ENCODE measurements at places on chromosomes 16 and 17.

DNA sequence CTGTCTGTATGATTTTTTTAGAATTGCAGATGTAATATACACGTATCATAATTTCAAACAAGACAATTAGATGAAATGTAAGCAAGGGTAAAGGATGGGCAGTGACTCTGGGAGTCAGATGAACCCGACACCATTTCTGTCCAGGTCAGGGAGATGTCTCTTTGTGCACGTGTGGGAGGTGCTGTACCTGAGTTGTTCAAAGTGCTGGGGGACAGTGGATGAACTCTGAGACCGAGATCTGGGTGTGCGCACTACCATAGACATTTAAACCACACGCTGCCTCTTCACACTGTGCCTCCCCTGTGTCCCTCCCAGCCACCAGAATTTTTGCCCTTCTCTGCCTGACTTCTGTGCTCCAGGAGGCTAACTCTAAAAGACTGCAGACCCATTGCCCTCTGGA lies 5.9 kb upstream of the RGS9 start:
- no peak for DNase-seq

DNA sequence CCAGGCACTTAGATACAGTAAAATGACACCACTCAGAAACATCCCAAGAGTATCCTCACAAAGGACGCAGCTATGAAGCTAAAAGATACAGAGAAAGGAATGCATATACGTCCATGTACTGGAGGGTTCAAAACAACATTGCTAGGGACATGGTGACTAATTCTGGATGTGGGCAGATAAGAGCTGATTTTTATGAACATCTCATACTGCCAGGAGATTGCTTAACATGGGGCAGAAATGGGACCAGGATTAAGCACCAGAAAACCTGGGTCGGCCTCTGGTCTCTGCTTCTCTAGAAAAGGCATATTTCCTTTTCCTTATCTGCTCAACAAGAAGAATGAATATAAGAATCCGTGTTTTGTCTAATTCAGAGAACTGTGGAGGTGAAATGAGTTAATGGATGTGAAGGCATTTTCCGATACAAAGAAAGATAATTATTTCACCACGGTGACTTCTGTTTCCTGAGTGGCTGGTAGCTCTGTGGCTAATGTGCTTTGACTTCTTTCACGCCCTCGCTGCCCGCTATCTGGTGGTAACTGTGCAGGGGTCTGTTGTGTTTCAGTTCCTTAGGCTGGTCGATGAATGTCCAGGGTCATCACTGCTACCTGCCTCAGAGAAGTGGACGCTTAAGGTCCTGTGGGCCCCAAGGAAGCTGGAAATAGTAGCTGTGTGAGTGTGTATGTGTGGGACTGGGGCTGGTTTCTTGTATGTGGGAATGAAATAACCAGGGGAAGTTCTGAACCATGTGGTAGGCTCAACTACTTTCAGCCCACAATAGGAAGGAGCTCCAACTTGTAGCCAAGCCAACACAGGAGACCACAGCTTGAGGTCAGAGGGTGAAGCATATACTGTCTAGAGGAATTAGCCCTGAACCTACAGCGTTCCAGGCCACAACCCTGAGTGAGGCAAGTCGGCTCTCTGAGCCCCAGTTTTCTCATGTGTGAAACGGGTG lies 15.8 kb upstream of the CCL5 start:
- no peak for DNase-seq

DNA sequence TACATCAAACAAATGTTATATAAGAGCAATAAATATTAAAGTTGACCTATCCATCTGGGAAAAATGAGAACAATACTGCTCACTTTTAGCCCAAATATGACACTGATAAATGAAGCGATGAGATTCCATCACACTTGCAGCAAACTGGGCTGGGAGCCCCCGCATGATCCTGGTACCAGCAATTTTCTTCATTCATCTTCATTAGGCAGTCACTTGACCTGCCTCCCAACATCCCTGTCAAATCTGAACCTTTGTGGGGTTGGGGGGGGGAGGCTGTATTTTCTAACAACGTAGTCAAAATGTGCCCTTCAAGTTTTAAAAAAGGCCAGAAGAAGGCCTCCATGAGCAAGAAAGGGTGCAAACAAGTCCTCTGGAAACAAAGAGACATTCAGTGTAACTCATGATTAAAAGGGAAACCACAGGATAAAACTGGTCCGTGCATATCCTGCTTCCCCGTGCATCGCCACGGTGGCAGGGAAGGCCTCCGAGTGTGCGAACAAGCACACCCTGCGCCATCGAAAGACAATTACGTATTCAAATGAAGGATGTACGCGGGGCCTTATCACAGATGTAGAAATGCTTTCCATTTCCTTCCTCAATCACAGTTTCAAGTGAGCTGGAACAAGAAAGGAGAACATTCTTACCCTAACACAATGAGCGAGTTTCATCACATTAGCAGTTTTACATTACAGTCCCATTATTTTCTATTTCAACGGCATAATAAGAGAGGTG lies 48.4 kb downstream of the TOX3 start:
- DNase-seq, result no peak

DNA sequence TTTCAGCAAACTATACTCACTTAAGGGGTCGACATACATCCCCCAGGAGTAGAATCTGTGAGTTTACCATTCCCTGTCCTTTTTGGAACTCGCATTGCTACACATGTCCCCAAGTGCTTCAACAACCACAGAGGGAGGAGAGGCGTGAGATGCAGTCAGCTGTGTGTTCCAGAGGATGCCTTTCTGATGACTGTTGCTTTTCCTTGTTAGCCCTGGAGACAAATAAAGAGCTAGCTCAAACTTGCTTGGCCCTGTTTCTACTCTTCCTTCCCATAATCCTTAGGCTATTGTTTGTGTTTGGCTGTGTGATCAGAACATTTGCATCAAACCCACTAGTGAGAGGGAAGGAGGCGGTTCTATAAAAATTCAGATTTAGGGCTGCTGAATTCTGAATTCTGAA lies 264.0 kb downstream of the ENGASE start:
- no peak for DNase-seq

GRCh38 chr16:54564841-54565240 lies 278.3 kb upstream of the IRX3 start:
- no peak for DNase-seq

GRCh38 chr16:19379838-19380237 lies 37.8 kb upstream of the TMC5 start:
- no peak for DNase-seq

- DNase-seq, result no peak
Measured at GRCh38 chr17:59335685-59336084, 4.2 kb downstream of the YPEL2 start.

GRCh38 chr16:85765767-85766166 lies 14.9 kb upstream of the C16orf74 start:
- DNase-seq, result no peak

- no peak for DNase-seq
Measured at GRCh38 chr16:56193951-56194726, 2.9 kb downstream of the GNAO1 start.

DNA sequence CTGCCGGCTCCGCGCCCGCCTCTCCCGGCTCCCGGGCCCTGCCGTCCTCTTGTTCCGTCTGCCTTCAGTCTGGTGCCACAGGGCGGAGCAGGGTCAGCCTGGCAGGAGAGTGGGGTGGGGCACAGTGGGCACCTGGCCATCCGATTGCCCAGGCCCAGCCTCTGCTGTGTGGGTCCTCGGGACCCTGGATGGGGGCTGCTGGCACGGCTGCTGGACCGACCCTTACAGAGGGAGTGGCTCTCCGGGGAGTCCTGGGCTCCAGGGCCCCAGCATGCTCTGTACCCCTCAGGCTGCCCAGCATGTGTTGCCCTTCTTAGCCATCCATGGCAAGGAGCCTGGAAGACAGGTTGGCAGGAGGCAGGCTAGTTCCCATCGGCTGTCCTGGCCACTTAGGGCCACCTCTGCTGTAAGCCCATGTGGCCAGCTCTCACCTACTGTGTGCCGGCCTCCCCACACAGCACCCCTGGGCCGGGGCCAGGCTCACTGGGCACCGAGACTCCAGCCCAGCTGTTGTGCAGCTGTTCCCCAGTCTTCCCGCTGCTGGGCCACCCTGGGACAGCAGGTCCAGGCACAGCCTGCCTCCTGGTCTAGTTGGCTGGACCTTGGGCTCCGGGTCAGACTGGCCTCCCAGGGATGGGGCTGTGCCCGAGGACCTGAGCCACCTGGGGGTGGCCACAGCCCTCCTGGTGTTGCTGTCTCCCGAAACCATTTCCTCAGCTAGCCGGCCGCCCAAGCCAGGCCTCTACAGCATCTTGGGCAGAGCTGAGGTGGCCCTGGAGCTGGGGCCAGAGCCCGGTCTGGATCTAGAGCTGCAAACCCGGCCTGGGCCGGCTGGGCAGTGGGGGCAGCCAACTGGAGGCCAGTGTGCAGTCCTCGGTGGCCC lies 24.9 kb downstream of the BAHCC1 start:
- DNase-seq, result no peak

DNA sequence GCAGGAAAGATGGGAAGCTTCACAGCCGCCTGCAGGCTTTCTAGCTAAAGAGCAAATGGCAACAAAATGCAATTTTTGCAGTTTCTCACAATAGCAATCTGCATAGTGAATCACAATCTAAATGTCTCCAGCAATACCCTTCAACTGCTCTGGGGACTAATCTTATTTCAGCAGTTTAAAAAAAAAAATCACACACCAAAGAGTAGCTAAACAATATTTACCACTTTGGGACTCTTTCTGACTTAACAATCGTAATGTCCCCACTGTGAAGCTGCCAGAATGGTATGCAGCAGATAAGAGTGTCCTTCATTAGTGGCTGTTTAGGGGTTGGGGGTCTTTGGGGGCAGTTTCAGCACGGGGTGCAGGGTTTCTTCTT lies 9.8 kb downstream of the CPPED1 start:
- no peak for DNase-seq

DNA sequence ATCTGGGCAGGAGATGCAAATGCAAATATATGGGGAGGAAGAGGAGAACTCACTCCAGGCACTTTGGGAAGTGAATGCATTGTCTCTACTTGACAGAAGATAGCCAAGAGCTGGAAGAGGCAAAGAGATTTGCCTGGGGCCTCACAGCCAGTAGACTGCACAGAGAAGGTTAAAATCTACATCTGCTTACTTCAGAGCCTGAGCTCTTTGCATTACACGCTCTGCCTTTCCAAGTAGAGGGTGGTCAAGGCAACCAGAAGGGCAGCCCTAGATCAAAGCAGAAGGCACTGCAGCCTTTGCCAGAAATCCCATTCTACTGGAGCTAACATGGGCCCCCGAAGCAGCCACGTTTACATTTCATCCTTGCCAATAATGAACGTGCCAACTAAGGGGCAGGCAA lies 407.2 kb upstream of the CCL2 start:
- DNase-seq, result no peak

DNA sequence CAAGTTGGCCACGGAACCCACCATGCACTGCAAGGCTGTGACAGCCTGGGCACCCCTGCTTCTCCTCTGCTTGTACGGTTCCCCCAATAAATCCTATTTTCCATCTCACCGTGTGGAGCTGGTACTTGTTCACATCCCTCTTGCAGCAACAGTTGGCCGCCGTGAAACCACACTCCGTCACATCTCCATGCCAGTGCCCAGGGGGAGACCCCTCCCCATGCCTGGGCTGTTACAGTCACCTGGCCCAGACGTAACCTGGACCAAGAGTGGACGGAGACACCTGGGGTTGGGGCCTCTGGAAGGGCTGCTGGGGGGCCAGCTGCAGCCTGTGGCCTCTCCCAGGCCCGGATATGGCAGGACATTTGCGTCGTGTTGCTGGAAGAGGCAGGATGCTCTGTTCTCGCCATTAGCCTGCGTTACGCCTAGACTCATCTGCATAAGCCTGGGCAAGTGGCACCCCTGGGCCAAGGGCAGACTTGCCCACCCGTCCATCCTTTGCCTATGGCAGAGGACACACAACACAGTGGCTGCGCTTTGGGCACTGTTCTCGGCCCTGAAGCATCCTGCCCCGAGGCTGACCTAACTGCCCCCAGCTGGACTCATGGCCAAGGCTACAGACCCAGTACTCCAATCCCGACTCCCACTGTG lies 14.2 kb upstream of the KREMEN2 start:
- DNase-seq, result no peak

DNA sequence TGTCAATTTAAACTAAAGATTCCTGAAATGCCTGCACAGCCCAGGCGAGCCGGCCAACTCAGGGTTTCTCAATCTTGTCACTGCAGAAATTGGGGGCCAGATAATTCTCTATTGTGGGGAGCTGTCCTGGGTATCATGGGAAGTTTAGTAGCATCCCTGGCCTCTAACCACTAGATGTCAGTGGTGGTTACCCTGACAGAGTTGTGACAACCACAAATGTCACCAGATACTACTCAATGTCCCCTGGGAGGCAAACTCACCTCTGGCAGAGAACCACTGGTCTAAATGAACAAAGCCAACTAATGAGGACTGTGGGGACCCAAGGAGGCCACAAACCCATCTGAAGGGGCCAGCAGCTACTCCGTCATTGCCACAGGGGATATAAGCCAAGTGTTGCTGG lies 90.9 kb downstream of the MYH11 start:
- DNase-seq, result no peak

- DNase-seq, result no peak
Measured at GRCh38 chr16:74747-75334, 2.4 kb upstream of the RHBDF1 start.

DNA sequence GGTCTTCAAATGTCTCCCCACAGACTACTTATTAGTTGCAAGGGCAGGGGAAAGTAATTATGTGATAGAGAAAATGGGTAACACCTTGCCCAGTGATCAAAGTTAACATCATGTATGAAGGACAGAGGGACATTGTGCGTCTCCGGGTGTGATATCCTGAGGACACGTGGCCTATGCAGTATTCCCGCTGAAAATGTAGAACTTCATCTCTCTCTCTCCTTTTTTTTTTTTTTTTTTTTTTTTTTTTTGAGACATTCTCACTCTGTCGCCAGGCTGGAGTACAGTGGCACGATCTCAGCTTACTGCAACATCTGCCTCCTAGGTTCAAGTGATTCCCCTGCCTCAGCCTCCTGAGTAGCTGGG lies 7.9 kb upstream of the CUEDC1 start:
- DNase-seq, result no peak

Data from esophagus squamous epithelium (tissue), 5 donors.